ENCODE measurements at places on chromosomes 2 and 18. TPM values are rescaled to one million over a fixed set of nuclear protein-coding genes. Genes with fewer than 3 reads are reported as not detected.

The SERPINB2 gene
- total RNA-seq, result not detected

The SP9 gene
- total RNA-seq, result not detected

The SKA1 gene
- 4.2 TPM for total RNA-seq

The GPAT2 gene
- total RNA-seq, result 3.7 TPM

The RAPGEF4 gene
- total RNA-seq, result 1.4 TPM

GRCh38 chr2:237192881-237193280, 107.2 kb downstream of the COPS8 start:
- DNase-seq, result no peak

DNA sequence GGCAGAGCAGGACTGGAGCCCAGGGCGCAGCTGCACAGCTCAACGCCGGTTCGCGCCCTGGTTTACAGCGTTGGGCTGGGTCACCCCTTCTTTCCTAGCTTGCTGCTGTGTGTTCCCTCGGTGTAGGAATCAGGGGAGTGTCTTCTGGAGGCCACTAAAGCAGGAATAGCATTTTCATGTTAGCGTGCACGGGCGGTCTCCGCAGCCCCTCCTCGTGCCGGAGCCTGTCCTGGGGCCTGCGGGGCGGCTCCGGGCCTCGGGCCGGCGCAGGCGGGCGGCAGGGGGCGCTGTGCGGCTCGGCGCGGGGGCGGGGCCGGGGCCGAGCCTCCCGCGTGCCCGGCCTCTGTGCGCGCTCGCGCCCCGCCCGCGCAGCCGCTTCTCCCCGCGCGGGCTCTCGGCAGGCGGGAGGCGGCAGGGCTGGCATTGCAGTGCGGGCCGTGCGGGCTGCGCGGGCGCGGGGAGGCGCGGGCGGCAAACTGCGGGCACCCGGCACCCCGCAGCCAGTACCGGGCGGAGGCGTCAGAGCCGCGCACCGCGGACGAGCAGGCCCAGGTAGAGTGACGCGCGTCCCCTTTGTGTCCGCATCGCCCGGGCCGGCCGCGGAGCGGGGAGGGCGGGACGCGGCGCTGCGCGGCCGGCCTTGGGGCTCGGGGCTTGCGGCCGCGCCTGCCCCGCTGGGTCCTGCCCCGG, at the start of gene RNF144A:
Gene RNF144A (plus strand): TSS at position 342 of the 690 bp plus-strand sequence. CDS start 79,515 bp downstream, outside the sequence.
- peak; percentile 66 for DNase-seq

GRCh38 chr2:42859006-42859552, 66.7 kb upstream of the HAAO start:
- DNase-seq, result peak; percentile 84

- DNase-seq, result no peak
These were observed 129.9 kb downstream of the SOCS6 start for GRCh38 chr18:70418546-70419311.

- DNase-seq, result no peak
These were observed 179.3 kb downstream of the SNTG2 start for GRCh38 chr2:1129982-1130381.

Measured in transverse colon (tissue), 4 donors.